ENCODE measurements at places on chromosomes 1 and 21.
A peak's percentile ranks its signal among the peaks of the same experiment; 100 is the strongest.

- H3K27me3 ChIP-seq, result no peaks in the 10 kb centered on the region
- H3K27ac ChIP-seq, result no peak overlapping the region
- DNase-seq, result no peak
- no peaks in the 10 kb centered on the region for H3K36me3 ChIP-seq
- no peak overlapping the region for H3K4me3 ChIP-seq
- no peaks in the 10 kb centered on the region for H3K4me1 ChIP-seq
These were observed 3.6 kb upstream of the HHAT start for GRCh38 chr1:210325026-210325670.

DNA sequence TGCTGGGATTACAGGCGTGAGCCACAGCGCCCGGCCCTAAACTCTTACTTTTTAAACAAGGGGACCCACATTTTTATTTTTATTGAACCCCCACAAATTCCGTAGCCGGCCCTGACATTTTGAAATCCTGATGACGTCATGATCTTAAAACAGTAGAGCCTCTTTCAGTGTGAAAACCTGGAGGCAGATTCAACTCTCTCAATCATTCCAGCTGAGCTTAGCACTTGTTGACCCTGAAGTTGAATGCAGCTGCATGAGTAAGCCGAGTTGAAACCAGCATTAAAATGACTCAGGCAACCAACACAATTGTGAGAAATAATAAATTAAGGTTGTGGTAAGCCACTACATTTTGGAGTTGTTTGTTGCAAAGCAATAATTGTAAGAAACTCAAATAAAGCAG is 93.9 kb upstream of the ADGRL4 start:
- H3K27ac ChIP-seq, result no peak overlapping the region
- H3K4me3 ChIP-seq, result no peak overlapping the region
- H3K27me3 ChIP-seq, result no peaks in the 10 kb centered on the region
- DNase-seq, result no peak
- no peaks in the 10 kb centered on the region for H3K4me1 ChIP-seq

- peaks cover 4% of the 10 kb centered on the region for H3K4me1 ChIP-seq
- H3K4me3 ChIP-seq, result peak within 1 kb of the TSS; percentile 64
- peak; percentile 76 for DNase-seq
- H3K27me3 ChIP-seq, result no peaks in the 10 kb centered on the region
- H3K27ac ChIP-seq, result peak within 1 kb of the TSS; percentile 83
These were observed at the start of gene RPF1 for GRCh38 chr1:84478876-84479868. TSS of gene RPF1 (plus strand) at chr1:84479266. CDS start at chr1:84479282, 16 bp downstream.

DNA sequence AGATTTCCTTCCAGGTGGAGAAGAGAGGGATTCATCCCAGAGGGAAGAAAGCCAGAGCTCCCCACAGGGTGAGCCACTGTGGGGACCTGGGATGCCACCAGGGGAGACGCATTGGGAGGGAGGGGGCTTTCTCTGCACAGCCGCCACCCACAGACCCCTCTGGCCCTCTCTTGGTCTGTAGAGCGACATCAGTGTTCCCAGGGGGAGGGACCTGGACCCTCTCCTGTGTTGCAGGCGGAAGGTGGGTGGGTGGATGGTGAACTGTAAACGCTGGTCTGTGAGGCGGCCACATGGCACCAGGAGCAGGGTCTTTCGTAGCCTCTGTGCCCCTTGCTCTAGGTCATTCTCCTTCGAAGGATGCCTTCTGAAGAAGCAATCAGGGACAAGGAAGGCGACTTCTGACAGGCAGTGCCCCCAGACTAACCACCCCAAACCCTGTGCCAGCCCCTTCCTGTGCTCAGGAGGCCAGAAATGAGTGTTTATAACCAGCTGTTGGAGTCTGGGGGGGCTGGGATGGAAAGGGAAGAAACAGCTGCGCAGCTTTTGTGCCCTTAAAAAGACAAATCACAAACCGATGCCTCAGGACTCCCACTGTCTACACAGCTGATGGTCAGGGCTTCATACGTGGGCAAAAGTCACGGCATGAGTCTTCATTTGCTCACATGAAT is 121.4 kb upstream of the ZBTB40 start:
- H3K27ac ChIP-seq, result no peak overlapping the region
- H3K36me3 ChIP-seq, result no peaks in the 10 kb centered on the region
- no peak for DNase-seq
- H3K27me3 ChIP-seq, result no peaks in the 10 kb centered on the region

DNA sequence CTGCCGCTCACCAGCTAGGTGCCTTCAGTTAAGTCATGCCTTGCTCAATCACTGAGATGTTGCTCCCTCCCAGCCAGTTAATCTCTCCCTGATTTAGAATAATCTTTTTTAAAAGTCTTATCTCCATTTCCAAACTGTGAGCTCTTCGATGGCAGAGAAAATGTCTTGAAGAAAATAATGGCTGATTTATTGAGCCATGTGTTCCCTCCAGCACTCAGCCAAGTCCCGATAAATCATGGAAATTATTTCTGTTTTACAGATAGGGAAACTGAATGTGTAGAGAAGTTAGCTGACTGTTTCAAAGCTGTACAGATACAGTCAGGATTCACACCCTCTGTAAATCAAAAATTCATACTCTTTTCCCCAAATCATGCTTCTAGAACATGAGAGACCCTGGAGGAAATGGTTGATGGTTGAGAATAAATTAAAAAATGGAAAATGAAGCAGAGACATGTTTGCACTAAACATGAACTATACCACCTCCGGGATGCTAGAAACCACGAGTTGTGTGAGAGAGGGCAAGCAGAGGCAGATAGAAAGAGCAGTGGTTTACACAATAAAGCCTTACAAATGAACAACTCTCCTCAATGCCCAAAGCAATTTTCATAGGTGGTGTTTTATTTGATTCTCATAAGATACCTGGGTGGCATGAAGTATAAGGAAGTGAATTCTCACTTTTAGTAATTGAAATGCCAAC is 376.4 kb downstream of the PLPP3 start:
- no peak overlapping the region for H3K27ac ChIP-seq
- DNase-seq, result no peak
- H3K27me3 ChIP-seq, result no peaks in the 10 kb centered on the region
- no peak overlapping the region for H3K4me3 ChIP-seq
- H3K4me1 ChIP-seq, result no peaks in the 10 kb centered on the region
- H3K36me3 ChIP-seq, result no peaks in the 10 kb centered on the region

- DNase-seq, result no peak
- no peaks in the 10 kb centered on the region for H3K27me3 ChIP-seq
- no peak overlapping the region for H3K4me3 ChIP-seq
- no peaks in the 10 kb centered on the region for H3K36me3 ChIP-seq
- H3K4me1 ChIP-seq, result no peaks in the 10 kb centered on the region
- peak overlapping the region; percentile 47 for H3K27ac ChIP-seq
These were observed 30.3 kb downstream of the PRDM2 start for GRCh38 chr1:13730291-13730690.

GRCh38 chr1:228101994-228102790 is 933 bp downstream of the C1orf35 start:
- peak; percentile 56 for DNase-seq
- H3K27me3 ChIP-seq, result no peaks in the 10 kb centered on the region
- peak overlapping the region; percentile 90 for H3K4me3 ChIP-seq
- H3K36me3 ChIP-seq, result peaks cover 14% of the 10 kb centered on the region
- peak overlapping the region; percentile 96 for H3K27ac ChIP-seq

DNA sequence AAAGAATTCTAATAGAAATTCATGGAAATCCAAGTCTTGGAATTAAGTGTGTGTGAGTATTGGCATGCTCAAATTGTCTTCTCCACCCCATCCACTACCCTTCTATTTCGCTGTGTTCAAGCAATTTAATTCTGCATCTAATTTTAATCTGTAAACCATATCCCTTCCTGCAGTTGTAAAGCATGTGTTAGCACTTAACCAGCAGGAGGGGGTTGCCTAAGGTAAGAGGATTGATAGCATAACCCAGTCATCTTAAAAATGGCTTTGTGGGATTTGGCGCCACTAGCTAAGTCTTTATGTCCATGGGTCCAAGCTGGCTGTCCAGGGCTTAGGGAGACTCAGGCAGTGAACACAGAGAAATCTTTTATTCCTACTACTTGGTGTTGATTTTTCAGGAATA is 210.3 kb downstream of the PTPRC start:
- DNase-seq, result no peak
- H3K27ac ChIP-seq, result no peak overlapping the region
- no peaks in the 10 kb centered on the region for H3K27me3 ChIP-seq
- H3K4me3 ChIP-seq, result no peak overlapping the region
- no peaks in the 10 kb centered on the region for H3K4me1 ChIP-seq

GRCh38 chr1:234771642-234772344 is 161.8 kb upstream of the IRF2BP2 start:
- no peaks in the 10 kb centered on the region for H3K36me3 ChIP-seq
- H3K27me3 ChIP-seq, result no peaks in the 10 kb centered on the region
- peak overlapping the region; percentile 56 for H3K27ac ChIP-seq
- DNase-seq, result no peak
- peaks cover 3% of the 10 kb centered on the region for H3K4me1 ChIP-seq

- H3K27ac ChIP-seq, result no peak overlapping the region
- peaks cover 15% of the 10 kb centered on the region for H3K4me1 ChIP-seq
- H3K36me3 ChIP-seq, result no peaks in the 10 kb centered on the region
These were observed 1.0 kb downstream of the NPR1 start for GRCh38 chr1:153679337-153680119.

DNA sequence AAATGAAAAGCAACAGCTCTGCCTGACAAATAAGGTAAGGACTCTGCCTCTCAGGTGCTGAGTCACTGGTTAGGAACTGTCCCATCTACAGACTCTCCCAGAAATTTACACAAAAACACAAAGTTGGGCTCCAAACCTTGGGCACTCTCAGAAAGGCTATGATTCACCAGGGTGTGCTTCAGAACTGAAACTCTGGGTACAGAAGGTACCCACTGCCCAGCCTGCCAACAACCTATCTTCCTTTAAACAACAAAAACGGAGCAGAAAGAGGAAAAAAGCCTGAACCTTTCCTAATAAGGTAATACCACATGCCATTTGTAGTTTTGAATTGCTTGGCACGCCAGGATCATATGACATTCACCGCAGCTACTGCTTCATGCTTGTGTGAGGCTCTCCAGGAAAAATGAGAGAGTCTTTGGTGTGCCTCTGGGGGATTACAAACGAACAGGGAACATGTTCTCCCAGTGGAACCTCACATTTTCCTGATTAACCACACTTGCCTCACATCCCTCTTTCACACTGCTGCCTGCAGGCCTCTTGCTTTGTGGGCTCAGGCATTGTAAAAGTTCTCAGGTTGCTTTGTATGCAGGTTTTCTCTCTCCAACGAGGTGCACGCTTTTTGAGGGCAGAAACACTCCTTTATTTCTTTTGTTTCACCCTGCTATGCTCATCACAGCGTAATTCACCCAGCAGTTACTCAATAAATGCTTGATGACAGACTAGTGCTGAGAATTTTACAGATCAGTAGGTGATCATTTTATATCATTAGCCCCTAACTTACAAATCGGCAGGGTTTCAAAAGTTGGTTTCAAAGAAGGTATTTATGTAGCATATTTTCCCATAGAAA is 65.1 kb downstream of the GADD45A start:
- H3K36me3 ChIP-seq, result no peaks in the 10 kb centered on the region
- H3K27ac ChIP-seq, result peak overlapping the region; percentile 60
- no peak overlapping the region for H3K4me3 ChIP-seq
- no peak for DNase-seq
- no peaks in the 10 kb centered on the region for H3K27me3 ChIP-seq
- H3K4me1 ChIP-seq, result peaks cover 6% of the 10 kb centered on the region

DNA sequence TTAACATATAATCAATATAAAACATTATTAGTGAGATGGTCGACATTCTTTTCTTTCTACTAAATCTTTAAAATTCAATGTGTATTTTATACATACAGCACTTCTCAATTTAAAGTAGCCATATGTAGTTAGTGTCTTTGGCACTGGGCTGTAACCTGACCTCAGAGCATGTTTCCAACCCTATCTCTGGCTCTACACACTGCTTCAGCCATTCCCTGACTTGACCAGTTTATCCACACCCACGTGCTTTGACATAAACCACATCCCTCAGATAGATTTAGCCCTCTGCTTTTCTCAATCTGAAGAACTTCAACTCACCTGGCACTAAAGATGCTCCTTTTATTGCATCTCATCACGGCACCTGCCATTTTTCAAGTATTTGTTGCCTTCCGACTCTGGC is 58.3 kb downstream of the RGS2 start:
- no peaks in the 10 kb centered on the region for H3K27me3 ChIP-seq
- no peaks in the 10 kb centered on the region for H3K36me3 ChIP-seq
- no peak overlapping the region for H3K4me3 ChIP-seq
- DNase-seq, result no peak
- H3K27ac ChIP-seq, result no peak overlapping the region

All from colonic mucosa (tissue), 4 donors.